ENCODE measurements at places on chromosomes 4 and X.

DNA sequence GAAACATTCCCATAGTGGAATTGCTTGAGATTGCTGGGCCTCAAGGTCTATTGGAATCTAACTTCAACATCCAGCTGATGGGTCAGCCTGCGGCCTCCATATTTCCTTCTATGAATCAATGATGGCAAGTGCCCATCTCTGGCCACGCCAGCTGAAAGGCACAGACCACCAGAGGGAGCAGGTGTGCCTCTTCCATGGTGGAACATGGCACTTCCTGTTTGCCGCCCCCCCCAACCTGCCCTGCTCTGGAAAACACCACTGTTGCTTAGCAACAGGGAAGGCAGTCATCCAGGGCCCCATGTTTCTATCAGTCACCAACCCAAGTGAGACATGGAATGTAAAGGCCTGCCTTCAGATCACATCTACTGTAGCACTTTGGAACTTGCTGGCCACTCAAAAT is 11.6 kb downstream of the PAGE4 start:
- DNase-seq, result peak; percentile 80

- no peak for DNase-seq
Measured at GRCh38 chrX:68299898-68300297, 133.4 kb downstream of the OPHN1 start.

GRCh38 chrX:78140206-78140605 is 756 bp upstream of the TAF9B start:
- no peak for DNase-seq

DNA sequence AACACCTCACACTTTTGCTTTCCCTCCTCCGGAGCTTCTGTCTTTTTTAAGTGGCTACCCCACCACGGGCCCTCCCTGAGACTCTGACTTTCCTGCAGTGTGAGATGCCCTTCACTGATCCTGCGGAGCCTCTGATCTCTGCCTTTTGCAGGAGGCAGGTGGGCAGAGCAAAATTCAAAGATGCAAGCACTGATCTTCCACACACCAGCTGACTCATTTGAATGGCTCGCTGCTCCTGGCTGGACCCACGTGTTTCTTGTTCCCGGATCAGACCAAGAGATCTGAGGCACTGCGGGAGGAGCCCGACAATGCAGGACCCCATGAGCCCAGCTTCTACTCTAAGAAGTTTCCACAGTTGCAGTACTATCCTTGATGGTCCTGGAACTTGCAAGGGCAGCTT is 1607.9 kb upstream of the TENM3 start:
- no peak for DNase-seq

DNA sequence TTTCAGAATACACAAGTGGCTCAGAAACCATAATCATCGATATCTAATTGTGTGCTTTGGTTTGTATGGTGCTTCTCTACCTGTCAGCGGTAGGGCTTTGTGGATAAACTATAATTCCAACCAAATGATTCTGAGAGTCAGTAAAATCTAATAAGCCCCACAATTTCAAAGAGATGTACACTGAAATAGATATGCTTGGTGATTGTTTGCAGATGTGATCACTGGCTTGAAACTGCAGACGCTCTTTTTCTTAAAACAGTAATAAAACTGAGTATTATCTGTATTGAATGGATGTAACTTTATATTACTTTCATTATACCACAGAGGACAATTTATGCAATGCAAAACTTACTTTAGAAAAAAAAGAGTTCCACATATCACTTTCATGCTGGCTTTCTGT is 198.8 kb upstream of the ANXA10 start:
- no peak for DNase-seq

GRCh38 chr4:76276813-76277212 is 25.3 kb downstream of the FAM47E start:
- no peak for DNase-seq

DNA sequence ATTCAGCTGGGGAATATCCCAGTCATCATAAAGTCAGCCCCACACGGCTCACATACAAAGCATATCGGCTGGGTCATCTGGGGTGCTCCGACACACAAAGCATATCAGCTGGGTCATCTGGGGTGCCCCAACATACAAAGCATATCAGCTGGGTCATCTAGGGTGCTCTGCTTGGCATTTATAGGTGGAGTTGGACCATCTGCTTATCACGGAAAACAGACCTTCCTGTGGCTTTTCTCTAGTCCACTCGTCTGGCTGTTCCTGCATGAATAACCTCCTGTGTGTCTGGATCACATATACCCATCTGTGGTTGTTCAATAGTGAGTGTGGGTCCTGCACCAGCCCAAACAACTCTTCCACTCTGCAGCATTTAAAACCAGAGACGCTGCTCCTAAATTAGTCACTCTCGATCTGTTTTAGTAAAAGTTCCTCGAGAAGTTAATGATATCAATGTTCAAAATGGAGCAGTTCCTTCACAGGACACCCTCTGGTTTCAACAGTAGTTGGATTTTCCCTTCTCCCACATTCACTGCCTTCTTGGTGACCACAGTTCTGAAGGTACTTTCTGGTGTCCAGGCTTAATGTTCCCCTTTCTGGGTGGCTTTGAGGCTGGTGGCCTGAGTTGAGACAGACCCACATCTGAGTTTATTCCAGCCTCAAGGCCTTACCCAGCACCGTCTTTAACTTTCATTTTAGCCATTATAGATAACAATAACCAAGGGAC is 70.0 kb upstream of the FRG1 start:
- DNase-seq, result no peak

- no peak for DNase-seq
Measured at GRCh38 chr4:151324124-151324751, 1.2 kb downstream of the SH3D19 start.

DNA sequence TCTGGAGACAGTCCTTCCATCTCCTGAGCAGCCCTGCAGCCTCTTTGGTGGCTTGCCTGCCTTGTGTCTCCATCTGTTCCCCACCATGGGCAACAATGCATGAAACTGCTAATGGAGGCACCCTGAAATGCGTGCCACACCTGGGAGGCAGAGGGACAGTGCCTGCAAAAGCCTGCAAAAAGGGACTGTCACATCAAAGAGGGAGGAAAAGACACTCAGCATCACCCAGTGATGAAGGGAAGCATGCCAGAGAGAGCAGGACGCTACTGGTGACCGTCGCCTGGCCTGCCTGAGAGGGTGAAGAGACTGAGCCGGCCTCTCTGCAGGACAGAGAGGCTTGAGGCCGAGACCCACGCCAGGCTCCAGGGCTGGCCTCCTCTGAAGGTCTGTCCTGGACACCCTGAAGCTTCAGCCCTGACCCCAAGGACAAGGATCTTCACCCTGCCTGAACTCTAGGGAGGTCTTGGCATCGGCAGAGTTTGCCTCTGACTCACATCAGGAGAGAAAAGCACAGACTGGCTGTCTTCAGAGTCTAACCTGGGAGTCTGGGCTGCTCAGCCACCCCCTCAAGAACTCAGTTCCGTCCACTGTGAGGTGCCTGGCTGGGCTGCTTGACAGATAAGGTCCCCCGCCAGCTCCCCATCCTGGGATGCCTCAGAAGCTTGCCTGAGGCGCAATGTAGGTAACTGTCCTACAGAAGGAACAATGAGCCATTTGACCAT is 8.1 kb downstream of the ACSL1 start:
- no peak for DNase-seq

GRCh38 chr4:168605411-168605810 is 108.6 kb downstream of the PALLD start:
- no peak for DNase-seq

GRCh38 chrX:9912351-9913145 is 54.6 kb upstream of the CLDN34 start:
- peak; percentile 17 for DNase-seq

DNA sequence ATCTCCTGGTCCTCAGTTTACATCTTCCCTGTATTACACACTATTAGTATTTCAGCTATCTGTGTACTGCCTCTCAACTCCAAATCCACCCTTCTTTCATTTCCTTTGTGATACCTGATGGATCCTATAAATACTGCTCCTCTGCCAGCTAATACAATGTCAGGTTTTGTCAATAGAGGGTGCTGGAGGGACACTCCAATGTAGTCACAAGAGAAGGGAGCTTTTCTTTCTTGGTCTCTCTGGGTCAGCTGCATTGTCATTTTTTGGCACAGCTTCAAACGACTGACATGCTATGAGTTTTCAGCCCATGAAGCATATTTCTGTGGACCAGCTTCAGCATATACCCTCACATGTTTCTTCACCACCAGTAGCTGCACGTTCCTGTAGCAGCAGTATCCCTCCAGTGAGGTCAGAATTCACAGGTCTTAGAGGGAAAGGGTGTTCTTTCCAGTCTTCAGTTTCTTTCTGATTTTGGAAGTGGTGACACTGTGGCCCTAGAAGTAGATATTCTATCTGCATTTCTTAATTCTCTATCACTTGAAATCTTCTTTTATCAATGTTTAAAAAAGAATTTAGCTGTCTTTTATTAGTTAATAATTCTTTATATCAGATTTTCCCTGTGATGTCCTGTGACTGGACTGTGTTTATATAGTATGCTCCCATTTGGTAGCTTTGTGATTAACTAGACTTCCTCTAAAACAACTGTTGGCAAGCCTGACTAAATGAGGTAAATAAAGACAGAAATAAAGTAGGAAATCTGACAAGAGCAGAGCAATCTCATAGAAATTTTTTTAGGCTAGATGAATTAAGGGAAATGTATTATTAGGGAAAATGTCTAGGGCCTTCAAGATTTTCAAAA is 60.6 kb downstream of the GABRA2 start:
- DNase-seq, result peak; percentile 35

DNA sequence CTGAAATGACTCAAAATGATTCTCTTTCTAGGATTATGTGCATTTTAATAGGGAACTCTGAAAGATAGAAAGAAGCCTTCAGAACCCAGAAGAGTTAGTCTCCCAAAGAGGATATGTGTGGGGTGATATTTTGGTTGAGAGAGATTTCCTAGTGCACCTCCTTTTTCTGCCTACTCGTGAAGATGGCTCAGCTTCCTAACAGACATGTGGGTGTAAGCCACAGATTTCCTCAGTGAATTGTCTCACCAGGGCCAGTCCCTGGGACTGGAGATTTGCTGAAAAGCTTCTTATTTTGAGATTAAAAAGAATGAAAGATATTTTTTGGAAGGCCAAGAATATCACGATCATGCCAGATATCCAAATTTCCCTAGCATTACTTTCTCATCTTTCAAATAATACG is 42.8 kb downstream of the MAGEB17 start:
- no peak for DNase-seq

GRCh38 chrX:69154051-69154450 is 11.2 kb downstream of the PJA1 start:
- no peak for DNase-seq

DNA sequence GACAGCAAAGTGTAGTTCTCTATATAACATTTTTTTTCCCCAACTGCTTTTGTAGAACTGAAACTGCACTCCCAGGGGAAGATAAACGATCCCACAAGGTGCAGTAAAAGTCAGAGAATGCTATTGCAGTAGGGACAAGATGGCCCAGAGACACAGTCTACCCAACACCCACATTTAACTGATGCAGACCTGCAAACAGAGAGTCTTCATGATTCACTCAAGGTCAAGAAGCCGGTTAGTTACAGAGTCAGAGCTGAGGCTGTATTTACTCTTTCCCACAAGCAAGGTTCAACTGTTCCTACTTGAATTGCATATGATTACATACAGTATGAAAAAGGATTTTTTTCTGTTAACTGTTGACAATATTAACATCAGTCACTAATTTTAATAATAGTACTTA is 654.6 kb downstream of the IL1RAPL1 start:
- no peak for DNase-seq

DNA sequence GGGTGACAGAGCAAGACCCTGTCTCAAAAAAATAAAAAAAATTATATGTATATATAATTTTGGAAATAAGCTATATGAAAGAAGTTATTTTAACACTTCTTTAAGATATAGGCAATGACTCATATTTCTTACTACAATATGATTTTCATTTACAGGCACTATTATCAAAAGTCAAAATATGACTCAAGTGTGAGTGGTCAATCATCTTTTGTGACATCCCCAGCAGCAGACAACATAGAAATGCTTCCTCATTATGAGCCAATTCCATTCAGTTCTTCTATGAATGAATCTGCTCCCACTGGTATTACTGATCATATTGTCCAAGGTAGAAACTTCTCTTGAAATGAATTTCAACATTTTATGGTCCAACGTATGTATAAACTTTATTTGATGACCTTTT is 20.8 kb downstream of the OCIAD1 start:
- DNase-seq, result no peak

GRCh38 chrX:47224896-47225290 is 6.4 kb downstream of the CDK16 start:
- DNase-seq, result no peak

- DNase-seq, result no peak
Measured at GRCh38 chr4:59535541-59535940, 1664.6 kb upstream of the ADGRL3 start.

- no peak for DNase-seq
Measured at GRCh38 chrX:150324035-150324728, 38.9 kb upstream of the MAMLD1 start.

- no peak for DNase-seq
Measured at GRCh38 chrX:28189011-28189410, 207.8 kb upstream of the DCAF8L1 start.

DNA sequence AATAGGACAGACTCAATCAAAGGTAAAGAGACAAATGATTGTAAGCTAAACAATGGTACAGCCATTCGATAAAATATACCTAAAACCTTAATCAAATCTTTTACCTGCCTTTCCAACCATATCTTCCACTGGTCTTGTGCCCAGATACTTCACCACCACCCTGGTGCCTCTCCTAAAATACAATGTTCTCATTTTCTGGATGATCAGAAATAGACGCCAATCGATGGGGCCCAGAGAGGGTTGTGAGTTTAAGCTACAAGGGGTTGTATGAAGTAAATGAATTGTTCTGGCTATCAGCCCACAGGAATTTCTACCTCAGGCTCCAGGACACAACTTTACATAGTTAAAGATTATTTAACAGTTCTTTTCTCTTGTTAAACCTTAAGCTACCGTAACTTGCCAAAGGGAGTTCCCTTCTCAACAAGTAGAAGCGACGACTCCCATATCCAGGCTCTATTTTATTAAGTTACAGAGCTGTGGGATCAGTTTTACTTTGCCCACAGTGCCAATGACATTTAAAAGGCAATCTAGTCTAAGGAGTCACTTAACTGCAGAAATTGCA is 99.1 kb downstream of the CHRNA9 start:
- DNase-seq, result no peak

- no peak for DNase-seq
Measured at GRCh38 chr4:128737098-128737513, 72.4 kb upstream of the JADE1 start.

GRCh38 chr4:99248714-99249113 is 29.7 kb upstream of the ADH6 start:
- no peak for DNase-seq

- no peak for DNase-seq
Measured at GRCh38 chr4:170420255-170420693, 330.5 kb upstream of the AADAT start.

DNA sequence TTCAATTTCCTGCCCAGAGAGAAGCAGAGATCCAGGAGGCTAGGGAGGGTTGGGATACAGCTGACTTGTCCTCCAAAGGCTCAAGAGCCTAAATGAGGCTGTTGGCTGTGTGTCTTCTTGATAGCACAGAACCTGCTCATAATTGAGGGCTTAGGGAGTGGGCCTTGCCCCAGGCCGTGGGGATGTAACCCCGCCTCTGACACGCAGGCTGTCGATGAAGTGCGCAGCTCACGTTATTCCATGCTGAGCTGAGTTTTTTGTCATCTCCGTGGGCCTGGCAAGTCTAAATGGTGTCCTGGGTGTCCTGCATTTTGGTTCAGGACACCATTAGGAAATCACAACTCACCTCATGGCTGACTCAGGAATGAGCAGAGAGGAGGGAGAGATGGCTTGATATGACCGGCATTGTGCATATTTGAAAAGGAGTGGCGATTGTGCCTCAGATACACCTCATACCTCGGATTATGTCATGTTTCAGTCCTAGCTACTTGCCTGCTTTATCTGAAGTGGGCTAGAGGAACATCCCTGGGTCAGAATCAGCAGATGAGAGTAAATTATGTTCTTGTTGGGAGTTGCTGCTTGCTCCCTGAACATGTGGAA is 43.7 kb downstream of the FHDC1 start:
- DNase-seq, result no peak

Data from DMS153 (cell line).